Activated gamma-delta T cell treated with anti-CD3 and anti-CD28 coated beads, Interleukin-2, amount 50 U/mL, for 16 hours (primary cell): ENCODE measurements at places on chromosomes 7 and 10.

DNA sequence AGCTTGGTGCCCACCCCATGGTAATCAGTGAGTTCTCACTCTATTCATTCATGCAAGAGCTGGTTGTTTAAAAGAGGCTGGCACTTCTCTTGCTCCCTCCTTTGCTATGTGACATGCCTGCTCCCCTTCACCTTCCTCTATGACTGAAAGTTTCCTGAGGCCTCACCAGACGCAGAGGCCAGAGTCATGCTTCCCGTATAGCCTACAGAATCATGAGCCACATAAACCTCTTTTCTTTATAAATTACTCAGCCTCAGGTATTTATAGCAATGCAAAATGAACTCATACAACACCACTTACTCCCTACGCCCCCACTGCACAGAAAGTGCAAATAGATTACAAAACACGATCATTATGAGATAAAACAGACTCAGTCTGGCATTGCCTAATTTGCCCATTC lies 39.0 kb downstream of the SEC61G start:
- no peak for DNase-seq

DNA sequence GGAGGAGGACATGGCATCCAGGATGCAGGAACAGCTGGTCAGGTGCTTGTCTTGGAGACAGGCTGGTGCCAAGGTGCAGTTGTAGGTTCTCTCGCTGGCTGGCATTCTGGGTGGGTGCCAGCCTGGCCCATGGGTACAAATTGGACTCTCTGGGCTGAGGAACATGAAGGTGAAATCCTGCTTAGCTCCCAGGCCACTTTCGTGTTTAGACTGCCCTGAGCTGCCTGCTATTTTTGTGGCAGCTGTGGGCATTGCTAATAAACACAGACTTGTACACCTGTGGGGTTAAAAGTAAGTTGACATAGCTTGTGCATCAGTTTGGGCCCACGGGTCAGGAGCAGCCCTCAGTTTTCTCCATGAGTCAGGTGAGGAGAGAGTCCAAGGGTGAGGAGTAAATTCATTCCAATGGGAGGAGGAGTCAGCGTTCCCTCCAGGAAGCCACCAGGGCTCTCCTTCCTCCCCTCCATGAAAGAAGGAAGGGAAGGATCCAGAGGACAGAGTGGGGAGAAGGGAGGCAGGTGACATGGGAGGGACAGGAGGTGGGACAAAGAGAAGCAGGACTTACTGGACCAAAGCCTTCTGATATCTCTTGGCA lies 380.0 kb downstream of the GLRX3 start:
- DNase-seq = no peak

- no peak for DNase-seq
Observed at GRCh38 chr7:82360591-82361368, 82.8 kb downstream of the CACNA2D1 start.

DNA sequence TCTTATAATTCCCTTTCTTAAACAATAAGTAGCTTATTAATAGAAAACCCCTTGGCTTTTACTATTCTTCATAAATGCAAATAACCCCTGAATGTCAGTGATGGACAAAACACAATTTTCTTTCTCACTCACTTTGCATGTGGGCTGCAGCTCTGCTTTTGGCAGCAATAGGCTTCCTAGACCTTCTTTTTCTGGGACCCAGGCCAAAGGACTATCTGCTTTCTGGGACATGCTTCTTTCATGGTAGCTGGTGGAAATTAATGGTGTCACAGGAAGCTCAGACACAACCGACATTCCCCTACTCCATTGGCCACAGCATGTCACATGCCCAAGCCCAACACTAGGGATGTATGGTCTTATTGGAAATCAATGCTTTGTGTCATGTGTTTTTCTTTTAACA lies 134.3 kb upstream of the MDFIC start:
- no peak for DNase-seq

DNA sequence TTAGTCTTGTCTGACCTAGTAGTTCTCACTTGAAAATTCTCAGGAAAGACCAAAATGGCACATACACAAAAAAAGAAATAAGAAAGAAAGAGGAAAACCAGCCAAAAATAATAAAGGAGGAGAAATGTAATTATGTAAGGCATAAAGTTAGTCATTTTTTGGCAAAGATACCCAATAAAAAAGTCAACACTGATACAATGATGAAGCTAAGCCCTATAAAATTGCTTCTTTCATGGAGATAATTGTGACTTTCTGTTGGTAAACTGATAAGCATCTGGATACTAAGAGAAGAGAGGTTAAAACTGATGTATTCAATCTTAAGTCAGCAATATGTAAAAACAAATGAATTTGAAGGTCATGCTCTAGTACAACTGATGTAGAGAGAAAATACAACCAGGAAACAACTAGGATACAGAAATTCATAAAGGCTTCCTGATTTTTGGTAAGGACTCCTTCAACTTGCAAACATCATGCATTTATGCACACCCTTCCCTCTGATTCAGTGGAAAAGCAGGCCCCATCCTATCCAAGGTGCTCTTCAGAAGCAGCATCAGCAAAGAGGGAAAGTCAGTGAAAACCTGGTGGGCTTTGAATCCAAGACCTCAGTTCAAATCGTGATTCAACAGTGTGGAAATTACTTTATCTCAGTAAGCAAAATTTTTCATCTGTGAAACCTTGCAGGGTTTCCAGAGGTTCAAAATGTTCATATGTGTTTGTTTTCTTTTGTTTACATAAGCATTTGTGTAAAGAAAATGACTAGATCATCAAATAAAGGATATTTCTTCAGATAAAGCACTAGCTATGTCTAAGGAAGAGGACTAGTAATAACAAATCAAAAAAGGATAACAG lies 32.6 kb downstream of the IMMP2L start:
- no peak for DNase-seq

GRCh38 chr10:78082636-78083035 lies 49.0 kb downstream of the RPS24 start:
- no peak for DNase-seq

DNA sequence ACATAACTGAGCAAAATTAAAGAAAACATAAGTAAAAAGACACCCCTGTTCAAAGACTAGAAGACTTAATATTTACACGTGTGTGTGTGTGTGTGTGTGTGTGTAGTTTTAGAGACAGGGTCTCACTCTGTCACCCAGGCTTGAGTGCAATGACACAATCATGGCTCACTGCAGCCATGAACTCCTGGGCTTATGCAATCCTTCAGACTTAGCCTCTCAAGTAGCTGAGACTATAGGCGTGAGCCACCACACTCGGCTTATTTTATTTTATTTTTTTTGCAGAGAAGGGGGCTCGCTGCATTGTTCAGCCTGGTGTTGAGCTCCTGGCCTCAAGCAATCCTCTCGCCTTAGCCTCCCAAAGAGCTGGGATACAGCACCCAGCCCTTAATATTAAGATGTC lies 90.3 kb downstream of the JMJD1C start:
- DNase-seq = no peak

- DNase-seq = no peak
Observed at GRCh38 chr10:3783316-3783681, 1.7 kb downstream of the KLF6 start.

GRCh38 chr10:69375307-69376151 lies 41.2 kb downstream of the TACR2 start:
- no peak for DNase-seq

DNA sequence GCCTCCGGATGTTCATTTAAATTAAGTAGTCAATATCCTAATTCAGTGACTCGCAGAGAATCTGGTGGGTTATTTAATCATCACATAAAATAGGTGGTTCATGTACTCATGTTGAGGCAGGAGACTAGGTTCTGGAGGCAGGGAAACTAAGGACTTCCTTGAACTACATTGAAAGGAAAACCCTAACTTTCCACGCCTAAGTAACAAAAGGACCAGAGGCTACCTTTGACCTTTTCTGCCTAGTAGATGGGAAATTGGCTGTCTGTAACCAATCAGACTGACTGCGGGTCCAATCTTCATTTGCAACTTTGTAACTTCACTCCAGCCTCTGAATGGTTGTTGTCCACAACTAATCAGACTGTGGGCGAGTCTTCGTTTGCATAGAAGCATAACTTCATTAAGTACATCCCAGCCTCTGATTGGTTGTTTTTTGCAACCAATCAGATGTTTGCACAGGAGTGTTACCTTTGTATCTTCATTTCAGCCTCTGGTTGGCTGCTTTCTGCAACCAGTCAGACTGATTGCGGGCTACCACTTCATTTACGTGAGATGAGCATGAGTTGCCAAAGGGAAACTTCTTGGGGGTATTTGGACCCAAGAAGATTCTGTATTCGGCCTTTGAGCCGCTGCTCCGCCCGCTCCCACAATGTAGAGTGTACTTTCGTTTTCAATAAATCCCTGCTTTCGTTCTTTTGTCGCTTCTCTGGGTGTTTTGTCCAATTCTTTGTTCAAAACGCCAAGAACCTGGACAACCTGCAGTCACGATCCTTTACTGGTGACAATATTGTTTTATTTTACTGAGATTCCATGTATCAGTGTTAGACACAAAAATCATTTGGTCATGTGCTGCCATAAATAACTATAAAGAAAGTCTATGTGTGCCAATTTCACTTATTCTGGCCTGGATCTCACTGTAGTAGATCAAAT lies 1.7 kb upstream of the ST7 start:
- DNase-seq = no peak

DNA sequence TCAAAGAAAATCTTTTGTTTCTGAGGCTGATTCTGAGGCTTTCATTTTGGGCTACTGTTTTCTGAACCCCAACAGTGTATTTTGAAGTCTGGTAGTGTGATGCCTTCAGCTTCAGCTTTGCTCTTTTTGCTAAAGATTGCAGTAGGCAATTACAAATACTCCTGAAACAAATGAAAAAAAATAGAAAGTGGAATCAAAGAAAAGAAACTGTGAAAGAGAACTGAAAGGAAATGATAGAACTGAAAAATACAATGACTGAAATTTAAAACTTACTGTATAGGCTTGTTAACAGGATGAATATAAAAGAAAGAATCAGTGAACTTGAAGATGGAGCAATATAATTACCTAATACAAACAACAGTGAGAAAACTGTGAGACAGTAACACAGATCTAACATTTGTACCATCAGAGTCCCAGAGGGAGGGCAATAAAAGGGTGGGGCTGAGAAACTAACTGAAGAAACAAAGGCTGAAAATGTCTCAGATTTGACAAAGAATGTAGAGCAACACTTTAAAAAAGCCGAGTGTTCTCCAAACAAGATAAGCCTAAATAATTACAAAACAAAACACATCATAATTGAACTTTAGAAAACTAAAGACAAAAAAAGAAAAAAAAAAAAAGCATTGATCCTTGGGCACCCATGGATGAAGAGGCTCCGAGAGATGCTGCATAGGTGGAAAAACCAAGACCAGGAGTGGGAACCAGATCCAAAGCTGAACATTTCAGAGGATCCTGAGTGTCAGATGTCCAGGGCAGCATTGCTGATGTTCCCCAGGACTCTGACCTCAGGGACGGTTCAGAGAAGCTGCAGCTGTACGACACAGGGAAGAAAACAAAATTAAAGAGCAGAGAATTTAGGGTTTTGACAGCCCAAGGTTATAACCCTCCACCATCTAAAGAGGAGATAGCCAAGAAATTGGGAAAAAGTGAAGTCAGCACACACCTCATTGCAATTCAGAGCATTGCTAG lies 223.2 kb upstream of the IGFBP3 start:
- no peak for DNase-seq

GRCh38 chr7:115409682-115410433 lies 488.0 kb downstream of the MDFIC start:
- DNase-seq = no peak

- no peak for DNase-seq
Observed at GRCh38 chr10:87844837-87845623, 18.3 kb downstream of the KLLN start.

- no peak for DNase-seq
Observed at GRCh38 chr7:143256325-143256724, 6.9 kb upstream of the GSTK1 start.

- DNase-seq = no peak
Observed at GRCh38 chr10:95663496-95663895, 7.0 kb upstream of the ALDH18A1 start.

- no peak for DNase-seq
Observed at GRCh38 chr10:15990535-15991129, 130.3 kb upstream of the MINDY3 start.

DNA sequence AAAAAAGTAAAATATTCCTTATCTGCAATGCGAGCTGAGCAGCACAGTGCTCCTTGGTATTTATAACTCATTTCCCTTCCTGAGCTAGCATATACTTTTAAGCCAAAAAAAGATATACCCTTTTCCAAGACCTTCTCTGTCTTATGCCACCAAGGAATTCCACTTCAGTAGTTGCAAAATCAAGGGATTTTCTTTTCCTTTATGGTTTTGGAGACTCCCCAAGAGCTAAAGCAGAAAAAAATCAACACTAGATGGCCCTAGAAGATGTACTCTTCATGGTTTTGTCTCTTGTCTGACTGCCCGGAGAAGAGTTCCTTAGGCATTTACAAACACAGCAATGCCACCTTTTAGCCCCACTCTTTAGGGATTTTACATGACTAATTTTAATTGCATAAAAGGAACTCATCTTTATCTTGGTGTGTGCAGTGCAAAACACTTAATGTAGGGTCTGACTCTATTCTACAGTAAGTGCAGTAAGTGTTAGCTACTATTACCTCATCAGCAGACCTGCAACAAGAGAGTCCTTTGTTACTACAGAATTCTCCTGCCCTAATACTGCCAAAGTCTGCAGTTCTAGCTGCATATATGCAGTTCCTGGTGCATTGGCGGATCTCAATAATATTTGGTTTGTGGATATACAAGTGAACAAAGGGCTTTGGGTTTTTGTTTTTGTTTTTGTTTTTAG lies 443.3 kb downstream of the GFRA1 start:
- no peak for DNase-seq

DNA sequence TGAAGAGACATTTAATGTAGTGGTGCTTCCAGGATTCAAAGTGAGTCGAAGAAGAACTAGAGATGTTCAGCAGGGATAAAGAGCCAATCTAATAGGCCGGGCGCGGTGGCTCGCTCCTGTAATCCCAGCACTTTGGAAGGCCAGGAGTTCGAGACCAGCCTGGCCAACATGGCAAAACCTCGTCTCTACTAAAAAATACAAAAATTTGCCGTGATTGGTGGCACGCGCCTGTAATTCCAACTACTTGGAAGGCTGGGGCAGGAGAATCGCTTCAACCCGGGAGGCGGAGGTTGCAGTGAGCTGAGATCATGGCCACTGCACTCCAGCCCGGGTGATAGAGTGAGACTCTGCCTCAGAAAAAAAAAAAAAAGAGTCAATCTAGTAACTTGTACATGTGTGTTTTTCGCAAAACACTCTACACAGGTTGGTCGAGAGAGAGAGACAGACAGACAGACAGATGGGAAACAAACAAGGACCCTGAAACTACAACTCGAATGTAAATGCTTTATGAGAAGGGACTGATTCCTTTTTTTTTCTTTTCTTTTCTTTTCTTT lies 775 bp downstream of the ABCB8 start:
- DNase-seq = no peak

GRCh38 chr10:33722067-33722466 lies 387.6 kb upstream of the NRP1 start:
- DNase-seq = no peak

- no peak for DNase-seq
Observed at GRCh38 chr7:770336-770735, 43.3 kb upstream of the PRKAR1B start.

- no peak for DNase-seq
Observed at GRCh38 chr10:45265996-45266395, 49.4 kb downstream of the OR13A1 start.

GRCh38 chr7:17227766-17228490 lies 70.5 kb upstream of the AHR start:
- DNase-seq = no peak

- no peak for DNase-seq
Observed at GRCh38 chr7:109176661-109177060, 607.0 kb downstream of the DNAJB9 start.
